ENCODE measurements at places on chromosomes 16 and 17. TPM values are rescaled to one million over a fixed set of nuclear protein-coding genes. Genes with fewer than 3 reads are reported as not detected.
A peak's percentile ranks its signal among the peaks of the same experiment; 100 is the strongest.

DNA sequence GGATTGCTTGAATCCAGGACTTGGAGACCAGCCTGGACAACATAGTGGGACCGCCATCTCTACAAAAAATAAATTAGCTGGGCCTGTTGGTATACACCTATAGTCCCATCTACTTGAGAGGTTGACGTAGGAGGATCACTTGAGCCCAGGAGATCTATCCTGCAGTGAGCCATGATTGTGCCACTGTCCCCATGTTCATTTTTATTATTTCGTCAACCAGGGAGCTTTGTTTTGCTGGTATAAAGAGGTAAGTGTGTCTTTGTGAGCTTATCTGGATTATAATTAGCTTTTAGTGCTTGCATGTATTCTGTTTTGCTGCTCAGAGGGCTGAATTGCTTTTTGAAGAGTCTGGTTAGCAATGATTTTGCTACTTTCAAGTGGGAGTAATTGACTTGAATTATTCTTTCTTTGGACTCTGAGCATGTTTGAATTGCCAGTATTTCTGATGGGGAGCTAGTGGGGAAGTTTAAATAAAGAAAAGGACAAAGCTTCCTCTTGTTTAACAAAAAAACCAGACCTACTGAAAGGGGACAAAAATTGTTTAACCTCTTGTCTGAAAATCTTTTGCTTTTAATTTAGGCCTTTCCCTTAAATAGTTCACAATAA is 31.6 kb upstream of the BCAS3 start:
- no peak for DNase-seq

- DNase-seq = no peak
These were observed 14.8 kb downstream of the CPD start for GRCh38 chr17:30393491-30393890.

DNA sequence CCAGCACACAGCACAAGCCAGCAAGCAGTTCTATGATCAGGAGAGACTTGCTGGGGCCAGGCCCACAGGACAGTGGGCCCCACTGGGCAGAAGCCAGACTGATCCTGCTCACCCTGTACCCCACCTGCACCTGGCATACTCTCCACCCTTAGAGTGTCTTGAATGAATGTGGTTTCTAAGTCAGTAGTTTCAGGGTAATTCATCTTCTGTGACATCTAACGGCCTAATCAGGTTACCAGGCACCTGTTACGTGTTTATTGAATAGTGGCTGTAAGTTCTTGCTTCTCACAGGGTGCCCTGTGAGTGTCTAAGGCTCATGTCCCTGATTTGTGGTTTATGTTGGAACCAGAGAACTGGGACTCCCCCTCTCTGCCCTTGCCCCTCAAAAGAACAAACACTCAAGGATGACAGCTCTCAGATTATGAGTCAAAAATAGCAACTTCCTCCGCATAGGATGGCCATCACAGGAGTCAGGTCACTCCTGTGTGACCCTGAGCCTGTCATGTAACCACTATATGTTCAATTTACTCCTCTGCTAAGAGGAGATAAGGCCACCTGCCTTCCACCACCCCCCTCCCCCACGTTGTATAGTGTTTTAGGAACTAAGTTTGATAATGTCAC is 7.0 kb upstream of the OR2C1 start:
- no peak for DNase-seq

- DNase-seq = no peak
These were observed 22.0 kb upstream of the GINS2 start for GRCh38 chr16:85710732-85711131.

DNA sequence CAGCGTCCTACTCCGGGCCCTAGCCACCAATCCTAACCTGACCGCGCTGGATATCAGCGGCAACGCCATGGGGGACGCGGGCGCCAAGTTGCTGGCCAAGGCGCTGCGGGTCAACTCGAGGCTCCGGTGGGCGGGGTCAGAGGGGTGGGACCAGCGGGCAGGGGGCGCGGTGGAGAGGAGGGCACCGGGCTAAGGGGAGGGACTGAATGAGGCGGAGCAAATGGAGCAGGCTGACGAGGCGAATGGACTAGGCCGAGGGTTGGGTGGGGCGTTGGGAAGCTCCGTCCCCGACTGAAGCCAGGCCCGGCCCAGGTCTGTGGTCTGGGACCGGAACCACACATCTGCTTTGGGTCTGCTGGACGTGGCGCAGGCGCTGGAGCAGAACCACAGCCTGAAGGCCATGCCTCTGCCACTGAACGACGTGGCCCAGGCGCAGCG is 4.6 kb downstream of the CARMIL2 start:
- no peak for DNase-seq

DNA sequence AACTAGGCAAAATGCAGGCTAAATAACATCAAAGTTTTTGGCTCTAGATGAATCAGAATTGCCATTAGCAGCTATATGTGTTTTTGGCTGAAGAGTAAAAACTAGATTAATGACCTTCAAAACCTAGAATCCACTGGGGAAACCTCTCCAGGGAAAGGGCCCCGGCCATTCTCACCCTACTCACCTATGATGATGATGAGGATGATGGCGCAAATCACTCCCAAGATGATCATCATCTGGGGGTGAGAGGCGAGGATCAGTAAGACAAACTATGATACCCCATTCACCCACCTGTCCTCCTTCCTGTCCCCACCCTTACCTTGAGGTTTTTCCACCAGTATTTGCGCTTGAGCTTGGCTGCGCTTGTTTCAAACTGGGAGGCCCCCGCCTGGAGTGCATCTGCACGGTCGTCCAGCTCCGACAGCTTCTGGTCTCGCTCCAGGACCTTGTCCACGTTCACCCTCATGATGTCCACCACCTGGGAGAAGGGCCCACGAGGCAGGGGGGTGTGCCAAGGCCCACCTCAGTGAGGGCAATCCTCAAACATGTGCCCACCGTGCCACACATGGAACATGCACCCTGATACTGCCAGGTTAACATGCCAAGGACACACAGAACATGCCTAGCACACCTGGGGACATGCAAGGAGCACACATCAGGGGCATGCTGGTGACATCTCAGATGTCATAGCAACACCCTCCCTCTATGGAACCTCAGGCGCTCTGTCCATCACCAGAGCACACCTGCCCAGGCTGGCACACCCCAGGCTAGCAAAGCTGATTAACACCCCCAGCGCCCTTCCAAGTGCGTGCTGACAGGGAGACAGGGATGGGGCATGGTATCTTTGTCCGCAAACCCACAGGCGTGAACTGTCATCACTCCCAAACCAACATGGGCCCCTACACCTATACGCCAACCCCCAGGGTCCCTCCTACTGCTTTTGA is 1.2 kb downstream of the VAMP2 start:
- no peak for DNase-seq

DNA sequence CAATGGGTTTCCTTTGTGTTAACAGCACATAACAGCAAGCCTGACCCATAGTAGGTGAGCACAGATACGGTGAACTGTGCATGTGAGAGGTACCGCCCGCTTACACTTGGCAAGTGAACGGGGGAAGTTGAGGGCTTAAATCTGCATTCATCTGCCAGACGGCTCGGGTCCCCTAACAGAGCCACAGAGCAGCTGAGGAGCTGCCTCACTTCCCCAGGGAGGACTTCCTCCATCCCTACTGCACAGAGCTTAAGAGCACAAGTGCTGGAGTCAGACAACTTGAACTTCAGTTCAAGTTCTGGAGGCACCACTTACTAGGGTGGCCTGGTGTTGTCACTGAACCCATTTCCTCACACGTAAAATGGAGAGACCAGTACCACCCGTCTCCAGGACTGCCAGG is 13.4 kb downstream of the RAB5C start:
- DNase-seq = no peak

- DNase-seq = no peak
These were observed 3.3 kb upstream of the STH start for GRCh38 chr17:45995627-45996270.

DNA sequence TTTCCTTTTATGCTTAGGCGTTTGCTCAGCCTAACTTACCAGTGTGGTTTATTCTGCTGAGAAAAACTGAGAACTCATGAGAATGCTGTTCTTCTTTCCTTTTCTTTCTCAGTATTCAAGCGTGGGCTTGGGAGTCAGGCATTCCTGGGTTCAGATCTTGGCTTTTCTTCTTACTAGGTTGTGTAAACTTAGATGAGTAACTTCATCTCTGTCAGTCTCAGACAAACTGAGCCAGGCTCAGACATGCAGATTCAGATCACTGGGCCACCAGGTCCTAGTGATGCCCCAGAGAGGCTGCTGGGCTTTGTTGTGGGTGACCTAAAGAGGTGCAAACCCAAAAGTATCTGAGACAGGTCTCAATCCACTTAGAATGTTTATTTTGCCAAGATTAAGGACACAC is 95.8 kb upstream of the MPHOSPH6 start:
- peak; percentile 6 for DNase-seq

- DNase-seq = no peak
These were observed 21.5 kb upstream of the ABCA5 start for GRCh38 chr17:69348429-69348828.

DNA sequence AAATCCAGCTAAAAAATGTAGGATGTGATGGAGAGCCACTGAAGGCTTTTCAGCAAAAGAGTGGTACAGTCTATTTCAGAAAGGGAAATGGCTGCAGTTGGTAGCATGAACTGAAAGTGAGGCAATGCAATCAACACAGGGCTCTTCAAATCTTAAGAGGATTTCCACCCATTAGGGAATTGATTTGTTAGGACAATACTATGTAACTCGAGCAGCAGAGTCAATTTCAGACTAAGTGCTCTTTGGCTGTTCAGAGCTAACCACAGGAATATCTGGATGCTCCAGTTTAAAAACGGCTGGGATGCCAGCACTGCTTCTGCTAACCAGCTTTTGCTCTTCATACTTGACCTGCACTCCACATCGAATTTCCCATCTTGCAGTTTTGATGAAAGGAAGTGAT is 24.6 kb downstream of the CACNG1 start:
- no peak for DNase-seq

DNA sequence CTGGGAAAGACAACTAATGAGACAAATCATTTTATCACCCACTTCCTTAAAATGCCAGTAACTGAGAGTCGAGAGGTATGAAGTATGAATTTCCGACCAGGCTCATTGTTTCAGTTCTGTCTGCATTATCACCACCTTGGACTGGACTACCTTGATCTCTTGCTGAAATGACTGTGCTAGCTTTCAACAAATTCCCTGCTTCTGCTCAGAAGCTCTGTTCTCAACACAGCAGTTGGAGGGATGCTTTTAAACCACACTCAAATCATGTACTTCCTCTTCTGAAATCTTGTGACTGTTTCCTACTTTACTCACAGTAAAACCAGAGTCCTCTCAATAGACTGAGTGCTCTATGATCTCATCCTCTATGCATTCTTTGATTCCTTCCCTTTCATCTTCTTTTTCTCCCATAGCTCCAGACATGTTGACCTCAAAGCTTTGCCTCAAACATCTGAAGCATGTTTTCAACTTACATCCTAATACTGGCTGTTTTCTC is 195.8 kb downstream of the KCNJ2 start:
- DNase-seq = peak; percentile 67

GRCh38 chr17:68511254-68511670 is 968 bp upstream of the PRKAR1A start:
- no peak for DNase-seq

- DNase-seq = no peak
These were observed 21.9 kb upstream of the EFCAB13 start for GRCh38 chr17:47301831-47302230.

GRCh38 chr16:68019167-68019680 is 3.5 kb upstream of the DPEP2NB start:
- no peak for DNase-seq

- peak; percentile 67 for DNase-seq
These were observed 7.9 kb upstream of the NAGPA start for GRCh38 chr16:5041600-5042133.

GRCh38 chr17:62955841-62956352 is 10.1 kb upstream of the TANC2 start:
- DNase-seq = no peak

GRCh38 chr17:9324864-9325263 is 250.8 kb downstream of the STX8 start:
- peak; percentile 2 for DNase-seq

DNA sequence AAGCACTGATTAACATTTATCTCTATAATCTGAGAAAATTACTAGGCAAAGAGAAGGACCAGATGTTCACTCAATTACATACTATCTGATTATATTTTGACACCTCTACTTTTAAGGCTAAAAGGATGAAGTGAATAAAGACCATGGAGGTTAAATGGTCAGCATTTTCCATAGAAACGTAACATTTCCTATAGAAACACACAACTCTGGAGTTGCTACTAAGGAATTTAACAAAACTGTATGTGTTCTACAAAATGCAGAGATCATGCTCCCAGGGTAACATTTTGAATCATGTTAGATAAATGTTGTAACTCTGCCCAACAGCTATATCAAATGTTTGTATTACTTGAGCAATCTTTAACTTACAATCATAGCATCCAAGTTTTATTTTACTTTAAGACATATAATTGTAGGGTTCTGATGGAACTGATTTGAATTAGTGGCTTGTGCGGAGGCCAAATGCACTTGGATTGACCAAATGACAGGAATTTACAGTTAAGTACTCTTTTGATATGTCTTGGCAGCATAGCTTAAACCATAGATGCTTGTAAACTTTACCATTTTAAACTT is 97.7 kb downstream of the RPGRIP1L start:
- no peak for DNase-seq

- peak; percentile 29 for DNase-seq
These were observed 537 bp upstream of the GJC1 start for GRCh38 chr17:44830359-44831288.

GRCh38 chr17:65413390-65413789 is 148.1 kb downstream of the AXIN2 start:
- DNase-seq = no peak

DNA sequence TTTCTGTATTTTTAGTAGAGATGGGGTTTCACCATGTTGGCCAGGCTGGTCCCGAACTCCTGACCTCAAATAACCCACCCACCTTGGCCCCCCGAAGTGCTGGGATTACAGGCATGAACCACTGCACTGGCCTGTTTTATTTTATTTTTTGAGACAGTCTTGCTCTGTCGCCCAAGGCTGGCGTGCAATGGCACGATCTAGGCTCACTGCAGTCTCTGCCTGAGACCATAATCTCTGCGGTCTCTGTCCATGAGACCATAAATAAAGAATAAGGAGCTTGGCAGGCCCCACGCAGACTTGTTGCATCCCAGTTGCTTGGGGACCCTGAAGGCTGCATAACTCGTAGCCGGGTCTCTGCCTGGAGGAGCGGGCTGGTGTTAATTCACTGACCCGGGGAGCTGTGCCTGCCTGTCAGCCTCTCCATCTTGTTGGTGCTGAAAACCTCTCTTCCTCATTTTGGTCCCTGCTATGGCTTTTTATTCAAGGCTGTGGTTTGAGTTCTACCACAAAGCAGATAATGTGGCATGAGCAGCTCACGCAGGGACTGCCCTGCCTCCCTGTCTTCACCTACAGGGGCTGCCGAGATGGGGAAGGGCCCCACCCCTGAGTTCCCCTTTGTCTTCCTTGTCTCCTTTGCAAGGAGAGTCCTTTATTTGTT is 82.1 kb downstream of the MSI2 start:
- DNase-seq = no peak

- DNase-seq = no peak
These were observed 24.1 kb downstream of the WIPI1 start for GRCh38 chr17:68433211-68433610.

- no peak for DNase-seq
These were observed 81.8 kb upstream of the TOB1 start for GRCh38 chr17:50947782-50948543.

CCNF gene
- total RNA-seq = 35.7 TPM

SCNN1B gene
- 0.07 TPM for total RNA-seq

BRD7 gene
- 71.0 TPM for total RNA-seq

C16orf89 gene
- not detected for total RNA-seq

UMOD gene
- total RNA-seq = not detected

TNFSF12 gene
- total RNA-seq = 4.4 TPM

PHF23 gene
- total RNA-seq = 49.1 TPM

SMPD3 gene
- 0.10 TPM for total RNA-seq

IRX3 gene
- total RNA-seq = 5.1 TPM

NOG gene
- total RNA-seq = 6.1 TPM

Measured in foreskin keratinocyte (primary cell).